NCI-H446 treated with DMSO at 0.1 percent for 48 hours (cell line): ENCODE measurements at places on chromosomes 16 and 17.
A peak's percentile ranks its signal among the peaks of the same experiment; 100 is the strongest.

- DNase-seq: no peak
Measured at GRCh38 chr16:67426950-67427349, 4.0 kb upstream of the HSD11B2 start.

- no peak for DNase-seq
Measured at GRCh38 chr16:10501016-10501607, 79.3 kb downstream of the EMP2 start.

DNA sequence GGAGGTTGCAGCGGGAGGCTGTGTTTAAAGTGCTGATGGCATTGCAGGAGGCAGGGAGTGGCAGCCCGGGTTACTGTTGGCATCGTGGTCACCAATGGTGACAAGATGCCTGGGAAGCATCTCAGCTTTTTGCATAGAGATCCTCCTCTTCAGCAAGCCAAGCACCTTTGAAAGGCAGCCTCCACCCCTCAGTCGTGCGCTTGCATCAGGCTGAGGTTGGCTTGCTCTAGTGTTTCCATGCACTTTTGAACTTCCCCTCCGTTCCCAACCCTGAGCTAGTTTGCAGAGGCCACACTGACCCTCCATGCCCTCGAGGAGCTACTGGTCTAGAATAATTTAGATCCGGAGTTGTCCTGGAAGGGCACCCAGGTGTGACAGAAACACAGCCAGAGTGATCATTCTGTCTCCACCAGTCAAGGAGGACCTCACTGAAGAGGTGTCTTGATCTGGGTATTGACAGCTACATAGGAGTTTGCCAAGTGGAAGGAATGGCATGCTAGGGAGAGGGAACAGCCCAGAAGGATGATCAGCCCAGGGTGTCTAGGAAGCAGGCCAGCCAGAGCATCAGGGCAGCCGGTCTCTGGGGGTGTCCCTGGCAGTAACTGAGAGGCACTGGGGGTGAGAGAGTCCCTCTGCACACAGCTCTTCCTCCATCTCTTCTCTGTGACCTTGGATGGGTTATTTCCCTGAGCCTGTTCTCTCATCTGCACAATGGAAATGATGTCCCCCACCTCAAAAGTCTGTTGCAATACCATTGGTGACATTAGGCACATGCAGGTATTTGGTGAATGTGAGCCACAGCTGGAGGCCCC is 7.7 kb downstream of the BEAN1 start:
- DNase-seq: no peak

- no peak for DNase-seq
Measured at GRCh38 chr17:42814633-42815399, 9.3 kb downstream of the BECN1 start.

DNA sequence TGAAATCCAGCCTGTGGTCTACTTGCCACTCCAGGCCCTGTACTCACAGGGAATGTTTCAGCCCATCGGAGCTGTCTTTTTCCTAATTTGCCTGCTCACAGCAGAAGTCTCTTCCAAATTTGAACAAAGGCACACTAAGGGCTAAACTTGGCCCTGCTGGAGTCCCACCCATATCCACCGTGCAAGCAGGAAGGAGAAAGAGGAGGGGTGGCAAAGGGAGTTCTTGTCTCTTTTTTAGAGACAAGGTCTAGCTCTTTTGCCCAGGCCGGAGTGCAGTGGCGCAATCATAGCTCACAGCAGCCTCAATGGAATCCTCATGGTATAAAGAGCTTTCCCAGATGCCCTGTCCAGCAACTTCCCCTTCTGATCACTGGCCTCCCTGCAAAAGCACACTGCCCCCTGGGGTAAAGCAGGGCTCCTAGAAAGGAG is 2.7 kb upstream of the PRM1 start:
- DNase-seq: no peak

DNA sequence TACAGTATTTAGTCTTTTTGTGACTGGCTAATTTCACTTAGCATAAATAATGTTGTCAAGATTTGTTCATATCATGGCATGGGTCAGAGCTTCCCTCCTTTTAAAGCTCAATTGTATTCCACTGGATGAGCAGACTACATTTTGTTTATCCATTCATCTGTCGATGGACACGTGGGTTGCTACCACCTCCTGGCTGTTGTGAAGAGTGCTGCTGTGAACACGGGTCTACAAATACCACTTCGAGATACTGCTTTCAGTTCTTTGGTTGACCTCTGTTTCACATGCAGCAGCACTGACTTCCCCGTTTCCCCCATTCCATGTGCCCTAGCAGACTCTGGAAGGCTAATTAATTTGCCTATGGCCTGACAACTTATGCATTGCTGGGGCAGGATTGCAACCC is 285.4 kb downstream of the SHISA9 start:
- no peak for DNase-seq

DNA sequence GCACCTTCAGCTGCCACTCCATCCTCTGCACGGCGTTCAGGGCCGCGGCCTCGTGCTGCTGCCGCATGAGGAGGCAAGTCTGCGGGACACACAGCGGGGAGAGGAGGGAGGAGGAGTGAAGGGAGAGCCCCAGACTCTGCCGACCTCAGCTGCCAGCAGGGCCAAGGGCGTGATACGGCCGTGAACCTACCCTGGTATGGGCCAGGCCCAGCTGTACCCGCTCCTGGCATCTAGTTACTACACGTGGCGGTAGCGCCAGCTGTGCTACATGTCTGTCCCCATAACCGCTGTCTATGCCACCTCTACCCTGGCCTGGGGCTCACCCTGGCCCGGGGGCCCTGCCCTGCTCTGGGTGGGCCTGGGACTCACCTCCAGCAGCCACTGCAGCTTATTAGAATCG is 51.1 kb downstream of the ZNF778 start:
- DNase-seq: no peak

GRCh38 chr16:55809851-55810250 is 23.0 kb downstream of the CES1 start:
- DNase-seq: no peak

DNA sequence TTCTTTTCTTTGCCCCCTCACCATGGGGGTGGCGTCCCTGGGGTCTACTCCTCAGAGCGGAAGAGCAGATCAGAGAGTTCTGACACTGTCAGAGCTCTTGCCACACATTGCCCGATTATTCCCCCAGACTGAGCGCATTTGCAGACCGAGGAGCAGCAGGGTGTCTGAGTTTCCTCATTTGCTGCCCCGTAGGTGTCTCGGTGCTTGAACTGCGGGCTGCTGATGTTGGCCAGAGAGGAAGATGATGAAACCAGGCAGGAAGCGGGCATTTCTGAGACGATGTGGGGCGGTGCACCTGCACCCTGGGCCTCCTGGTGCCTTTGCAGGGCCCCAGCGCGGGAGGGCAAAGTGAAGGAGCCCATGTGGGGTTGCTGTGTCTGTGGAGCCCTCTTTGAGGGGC is 55.2 kb downstream of the ARSG start:
- DNase-seq: no peak

DNA sequence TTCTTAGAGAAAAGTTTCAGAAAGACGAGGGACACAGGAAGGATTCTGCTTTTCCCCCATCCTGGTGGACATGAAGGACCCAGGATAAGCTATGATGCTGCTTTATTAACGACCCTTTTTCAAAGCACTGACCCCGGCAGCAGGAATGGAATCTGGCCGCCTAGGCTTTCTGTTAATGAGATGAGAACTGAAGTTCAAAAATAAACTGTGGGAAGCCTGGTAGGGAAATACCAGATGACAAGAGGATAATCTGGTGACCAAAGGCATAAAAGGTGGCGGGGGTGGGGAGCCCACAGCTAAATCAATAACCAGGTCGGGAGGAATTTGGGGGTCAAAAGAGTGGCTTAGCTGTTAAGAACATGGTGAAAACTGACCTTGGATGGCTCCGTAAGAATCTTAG is 171.0 kb downstream of the XYLT1 start:
- DNase-seq: no peak

GRCh38 chr17:142102-142661 is 4.8 kb downstream of the SCGB1C2 start:
- DNase-seq: no peak

DNA sequence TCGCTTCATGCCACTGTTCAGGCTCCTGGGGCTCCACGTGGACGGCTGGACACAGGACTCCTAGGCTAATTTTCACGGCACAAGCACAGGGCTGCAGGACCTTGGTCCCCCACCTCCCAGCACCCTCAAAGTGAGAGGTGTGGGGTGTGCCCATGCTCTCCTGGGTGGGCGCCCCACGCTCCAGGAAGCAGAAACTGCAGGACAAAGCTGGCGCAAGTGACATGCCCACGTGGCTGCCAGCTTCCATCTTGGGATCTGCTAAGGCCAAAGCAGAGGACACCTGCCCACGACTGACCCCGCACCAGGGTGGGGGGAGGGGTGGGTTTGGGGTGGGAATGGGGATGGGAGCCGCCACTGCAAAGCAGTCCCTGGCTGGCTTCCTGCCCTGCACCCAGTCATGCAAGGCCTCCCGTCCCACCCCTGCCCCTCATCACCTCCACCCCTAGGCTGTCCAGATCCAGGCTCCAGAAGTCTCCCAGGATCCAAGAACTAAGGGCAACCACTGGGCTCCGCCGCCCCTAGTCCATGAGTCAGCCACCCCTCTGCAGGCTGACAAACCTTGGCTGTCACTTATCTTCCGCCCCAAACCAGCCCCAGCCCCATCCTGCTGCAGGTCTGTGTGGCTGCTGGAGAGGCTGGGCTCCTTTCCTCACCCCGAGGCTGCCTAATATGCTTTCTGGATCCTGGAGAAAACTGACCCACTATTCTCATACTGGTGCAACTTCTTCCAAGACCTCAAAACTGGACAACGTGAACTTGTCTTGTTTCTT is 11.1 kb downstream of the USP6 start:
- no peak for DNase-seq

- no peak for DNase-seq
Measured at GRCh38 chr17:82887255-82888164, 47.7 kb upstream of the ZNF750 start.

DNA sequence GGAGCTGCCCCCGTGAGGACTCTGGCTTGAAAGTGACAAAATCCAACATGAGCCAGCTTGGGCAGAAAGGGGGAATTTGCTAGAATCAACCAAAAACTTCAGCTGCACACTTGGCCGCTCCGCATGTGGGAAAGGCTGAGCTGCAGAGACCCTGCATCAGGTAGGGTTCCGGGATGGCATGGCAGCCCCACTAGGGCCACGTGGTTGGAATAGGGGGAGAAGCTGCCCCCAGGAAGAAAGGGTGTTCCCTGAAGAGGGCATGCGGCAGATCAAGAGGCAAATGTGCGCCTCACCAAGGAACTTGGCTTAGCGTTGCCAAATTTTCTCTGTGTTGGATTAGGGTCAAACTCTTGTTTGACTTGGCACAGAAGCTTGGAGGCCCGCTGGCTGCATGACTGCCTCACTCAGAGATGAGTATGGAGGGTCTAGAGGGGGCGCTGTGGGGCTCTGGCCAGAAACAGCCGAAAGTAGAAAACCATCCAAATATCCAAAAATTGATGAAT is 29.2 kb upstream of the WFIKKN2 start:
- DNase-seq: peak; percentile 54

DNA sequence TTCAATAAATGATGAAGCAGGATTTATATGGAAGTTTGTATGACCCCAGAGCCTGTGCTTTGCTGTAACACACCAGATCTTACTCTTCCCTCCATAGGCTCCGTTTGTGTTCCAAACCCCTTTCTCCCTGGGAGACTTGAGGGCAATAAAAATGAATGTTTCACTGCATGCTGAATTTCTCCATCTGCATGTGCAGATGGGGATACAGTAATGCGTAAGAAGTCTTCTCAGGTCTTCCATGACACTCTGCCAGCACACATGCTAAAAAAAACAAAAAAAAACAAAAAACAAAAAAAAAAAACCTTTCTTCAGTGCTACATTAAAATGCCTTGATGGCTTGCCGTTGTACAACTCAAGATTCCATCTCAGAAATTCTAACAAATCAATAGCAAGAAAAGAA is 170.2 kb upstream of the ANKFN1 start:
- no peak for DNase-seq

DNA sequence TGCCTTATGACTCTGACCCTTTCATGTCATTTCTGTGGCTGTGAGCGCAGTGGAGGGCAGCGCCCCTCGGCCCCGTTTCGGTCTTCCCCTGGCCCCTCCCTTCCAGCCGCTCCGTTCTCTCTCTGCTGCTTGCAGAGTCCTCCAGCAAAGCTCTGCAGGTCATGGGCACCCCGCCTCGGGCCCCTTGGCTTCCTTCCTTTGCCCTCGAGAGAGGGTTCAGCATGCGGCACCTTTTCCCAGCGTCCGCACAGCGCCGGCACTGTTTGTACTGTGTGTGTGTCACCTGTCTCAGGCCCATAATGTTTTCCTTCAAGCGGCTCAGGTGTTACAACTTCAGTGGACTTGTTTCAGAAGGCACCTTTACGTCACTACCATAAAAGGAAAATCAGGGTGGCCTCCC is 98.5 kb downstream of the RAP1GAP2 start:
- no peak for DNase-seq

DNA sequence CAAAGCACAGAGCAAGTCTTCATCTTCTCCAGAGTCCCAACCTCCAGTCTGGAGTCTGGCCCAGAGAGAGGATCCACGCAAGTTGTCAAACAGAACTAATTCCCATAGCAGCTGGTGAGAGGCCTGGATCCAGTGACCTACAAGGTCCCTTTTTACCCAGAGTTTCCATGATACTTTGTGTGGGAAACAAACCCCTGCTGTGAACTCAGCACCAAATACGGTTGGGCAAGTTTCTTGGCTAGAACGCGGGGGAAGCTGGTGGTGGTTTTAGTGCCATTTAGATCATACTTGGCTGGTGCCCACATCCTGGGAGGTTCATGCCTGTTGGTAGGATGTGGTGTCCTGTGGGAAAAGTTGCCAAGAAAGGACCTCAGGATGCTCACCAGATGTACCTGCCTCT is 18.1 kb downstream of the TMC7 start:
- no peak for DNase-seq

DNA sequence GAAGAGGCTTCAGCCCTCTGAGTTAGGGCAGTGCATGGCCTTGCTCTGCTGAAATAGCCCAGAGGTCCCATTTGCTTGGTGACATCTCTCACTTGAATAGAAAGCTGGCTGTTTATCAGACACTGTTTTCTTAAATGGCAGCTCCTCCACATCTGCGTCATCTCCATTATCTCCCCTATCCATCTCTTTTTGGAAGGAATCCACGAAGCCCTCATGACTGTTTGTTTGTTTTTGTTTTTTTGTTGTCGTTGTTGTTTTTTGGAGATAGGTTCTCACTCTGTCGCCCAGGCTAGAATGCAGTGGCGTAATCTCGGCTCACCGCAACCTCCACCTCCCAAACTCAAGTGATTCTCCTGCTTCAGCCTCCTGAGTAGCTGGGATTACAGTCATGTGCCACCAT is 16.6 kb downstream of the NAA60 start:
- DNase-seq: no peak

GRCh38 chr17:41322094-41322902 is 6.8 kb upstream of the KRTAP17-1 start:
- no peak for DNase-seq

DNA sequence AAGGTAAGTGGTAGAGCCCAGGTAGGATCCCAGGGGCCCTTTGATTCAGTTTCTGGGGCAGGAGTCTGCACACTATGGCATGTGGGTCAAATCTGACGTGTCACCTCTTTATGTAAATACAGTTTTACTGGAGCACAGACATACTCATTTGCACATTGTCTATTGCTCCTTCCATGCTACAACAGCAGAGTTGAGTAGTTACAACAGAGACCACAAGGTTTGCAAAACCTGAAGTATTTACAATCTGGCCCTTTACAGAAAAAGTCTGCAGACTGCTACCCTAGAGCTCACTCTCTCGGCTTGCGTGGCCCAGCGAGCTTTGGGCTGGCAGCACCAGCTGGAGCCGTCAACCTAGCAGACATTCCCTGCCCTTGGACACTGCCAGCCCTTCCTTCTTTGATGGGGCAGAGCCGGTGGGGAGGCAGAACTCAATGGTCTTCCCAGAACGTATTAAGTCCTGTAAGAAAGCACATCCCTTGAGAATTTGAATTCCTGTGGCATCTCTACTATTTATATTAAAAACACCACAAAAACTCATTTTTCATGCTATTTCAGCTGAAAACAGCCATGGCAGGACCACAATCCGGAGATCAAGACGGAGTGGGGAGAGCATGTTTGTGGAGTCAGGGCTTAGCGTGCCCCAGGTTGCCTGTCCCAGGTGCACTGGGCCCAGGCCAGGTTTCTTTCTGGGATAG is 133.1 kb upstream of the NUDT7 start:
- DNase-seq: no peak
